Karpas-422 (cell line): ENCODE measurements at places on chromosomes 2 and 18. TPM values are rescaled to one million over a fixed set of nuclear protein-coding genes. Genes with fewer than 3 reads are reported as not detected.

DNA sequence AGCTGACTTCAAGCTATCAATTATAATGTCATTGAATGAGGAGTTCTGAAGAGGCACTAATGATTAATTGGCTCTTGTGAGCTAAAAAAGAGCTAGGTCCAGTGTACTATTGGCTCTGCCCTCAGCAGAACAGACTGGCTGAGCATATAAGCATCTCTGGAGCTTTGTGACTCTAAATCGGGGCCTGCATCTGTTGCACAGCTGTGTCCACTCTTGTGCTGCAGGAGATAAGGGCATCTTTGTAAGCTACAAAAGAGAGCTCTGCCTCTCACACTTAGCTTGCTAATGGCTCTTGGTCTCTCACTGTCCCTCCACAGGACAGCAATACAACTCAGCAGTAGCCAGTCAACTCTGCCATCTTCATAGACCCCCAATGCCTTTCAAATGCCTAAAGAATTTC lies 61.5 kb upstream of the L3MBTL4 start:
- H3K4me1 ChIP-seq = no peaks in the 10 kb centered on the region
- H3K36me3 ChIP-seq = no peaks in the 10 kb centered on the region
- no peak overlapping the region for H3K4me3 ChIP-seq
- H3K27ac ChIP-seq = no peak overlapping the region
- DNase-seq = no peak

DNA sequence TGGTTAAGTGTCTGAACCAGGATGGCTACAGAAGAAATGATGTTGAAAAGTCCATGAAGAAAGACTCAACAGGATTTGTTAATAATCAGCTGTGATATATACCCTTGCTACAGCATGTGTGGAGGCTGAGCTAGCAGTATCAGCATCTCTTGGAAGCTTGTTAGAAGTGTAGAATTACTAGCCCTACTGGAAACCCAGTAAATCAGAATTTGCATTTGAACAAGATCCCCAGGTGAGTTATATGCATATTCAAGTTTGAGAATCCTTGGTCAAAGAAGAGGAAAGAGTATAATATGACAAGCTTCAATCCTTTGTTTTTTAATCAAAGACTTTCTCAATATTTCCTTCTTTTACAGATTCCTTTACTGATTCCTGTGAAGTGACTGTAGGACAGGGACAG lies 109.0 kb upstream of the KCNJ3 start:
- no peaks in the 10 kb centered on the region for H3K4me1 ChIP-seq
- no peak for DNase-seq
- no peak overlapping the region for H3K27ac ChIP-seq
- no peak overlapping the region for H3K4me3 ChIP-seq
- H3K36me3 ChIP-seq = no peaks in the 10 kb centered on the region

DNA sequence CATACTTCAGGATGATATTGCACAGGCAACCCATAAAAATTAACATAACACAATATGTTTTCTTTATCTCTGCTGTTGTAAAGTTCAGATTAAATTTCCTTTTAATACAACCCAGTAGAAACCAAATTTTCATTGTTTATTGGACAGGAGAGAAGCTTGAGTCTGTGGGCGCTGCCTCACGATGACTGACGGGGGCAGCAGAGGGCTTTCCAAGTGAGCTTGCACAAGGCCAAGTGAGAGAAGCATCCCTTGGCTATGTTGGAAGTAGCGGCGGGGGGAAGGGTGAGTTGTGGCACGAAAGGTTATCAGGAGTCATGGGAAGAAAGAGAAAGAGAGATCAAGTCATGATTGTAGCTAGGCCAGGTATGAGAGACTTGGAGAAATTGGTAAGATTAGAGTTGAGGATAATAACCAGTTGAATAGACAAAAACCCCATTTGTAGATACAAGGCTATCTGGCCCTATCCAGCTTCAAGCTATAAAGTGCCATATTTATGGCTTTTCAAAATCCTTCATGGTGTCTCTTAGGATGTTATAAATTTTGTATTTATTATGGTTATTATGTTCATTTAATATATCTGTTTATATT lies 413.7 kb upstream of the FAM98A start:
- H3K36me3 ChIP-seq = no peaks in the 10 kb centered on the region
- H3K4me1 ChIP-seq = no peaks in the 10 kb centered on the region
- peak; percentile 83 for DNase-seq
- no peak overlapping the region for H3K27ac ChIP-seq
- no peak overlapping the region for H3K4me3 ChIP-seq
- H3K27me3 ChIP-seq = no peaks in the 10 kb centered on the region

DNA sequence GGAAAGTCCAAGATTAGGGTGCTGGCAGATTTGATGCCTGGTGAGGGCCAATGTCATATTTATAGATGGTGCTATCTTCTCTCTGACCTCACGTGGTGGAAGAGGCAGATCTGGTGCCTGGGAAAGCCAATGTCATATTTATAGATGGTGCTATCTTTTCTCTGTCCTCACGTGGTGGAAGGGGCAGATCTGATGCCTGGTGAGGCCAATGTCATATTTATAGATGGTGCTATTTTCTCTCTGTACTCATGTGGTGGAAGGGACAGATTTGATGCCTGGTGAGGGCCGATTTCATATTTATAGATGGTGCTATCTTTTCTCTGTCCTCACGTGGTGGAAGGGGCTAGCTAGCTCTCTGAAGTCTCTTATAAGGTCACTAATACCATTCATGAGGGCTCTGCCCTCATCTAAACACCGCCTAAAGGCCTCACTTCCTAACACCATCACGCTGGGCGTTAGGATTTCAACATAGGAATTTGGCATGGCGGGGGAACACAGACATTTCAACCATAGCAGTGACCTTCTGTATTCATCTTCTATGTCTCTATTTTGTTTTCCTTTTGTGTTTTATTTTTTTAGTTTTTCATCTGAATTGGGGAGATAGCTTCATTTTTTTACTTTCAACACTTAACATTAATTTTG lies 278.4 kb downstream of the SPAG16 start:
- H3K4me3 ChIP-seq = no peak overlapping the region
- no peaks in the 10 kb centered on the region for H3K36me3 ChIP-seq
- H3K4me1 ChIP-seq = no peaks in the 10 kb centered on the region
- no peak overlapping the region for H3K27ac ChIP-seq

DNA sequence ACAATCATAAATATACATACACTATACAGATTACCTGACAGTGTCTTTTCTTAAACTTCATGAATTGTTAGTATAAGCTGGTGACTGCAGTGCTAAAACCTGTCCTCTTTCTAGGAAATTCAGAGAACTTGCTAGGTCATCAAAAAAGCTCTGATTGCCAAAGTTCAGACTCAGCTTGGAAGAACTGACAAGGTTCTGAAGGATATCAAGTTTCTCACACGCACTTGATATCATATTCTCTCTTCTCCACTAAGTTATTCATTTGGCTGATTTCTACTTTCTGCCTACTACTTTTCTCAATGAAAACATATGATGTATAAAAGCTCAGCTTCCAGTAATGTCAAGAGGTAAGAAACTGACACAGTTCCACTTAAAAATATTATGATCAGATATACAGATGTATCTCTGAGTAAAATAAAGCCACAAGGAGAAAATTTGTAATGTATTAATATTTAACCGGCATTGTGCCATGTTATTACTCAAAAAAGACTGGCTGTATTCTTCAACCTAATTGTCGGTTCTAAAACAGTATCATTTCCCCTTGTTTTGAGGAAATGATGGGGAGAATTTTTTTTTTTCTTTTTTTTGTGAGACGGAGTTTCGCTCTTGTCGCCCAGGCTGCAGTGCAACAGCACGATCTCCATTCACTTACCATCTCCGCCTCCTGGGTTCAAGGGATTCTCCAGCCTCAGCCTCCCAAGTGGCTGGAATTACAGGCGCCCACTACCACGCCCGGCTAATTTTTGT lies 2.4 kb downstream of the OSBPL1A start:
- H3K27me3 ChIP-seq = no peaks in the 10 kb centered on the region
- no peak overlapping the region for H3K4me3 ChIP-seq
- H3K4me1 ChIP-seq = peaks cover 6% of the 10 kb centered on the region
- no peak overlapping the region for H3K27ac ChIP-seq
- no peak for DNase-seq
- H3K36me3 ChIP-seq = no peaks in the 10 kb centered on the region

The THSD7B gene
- not detected in 2 replicates for total RNA-seq

DNA sequence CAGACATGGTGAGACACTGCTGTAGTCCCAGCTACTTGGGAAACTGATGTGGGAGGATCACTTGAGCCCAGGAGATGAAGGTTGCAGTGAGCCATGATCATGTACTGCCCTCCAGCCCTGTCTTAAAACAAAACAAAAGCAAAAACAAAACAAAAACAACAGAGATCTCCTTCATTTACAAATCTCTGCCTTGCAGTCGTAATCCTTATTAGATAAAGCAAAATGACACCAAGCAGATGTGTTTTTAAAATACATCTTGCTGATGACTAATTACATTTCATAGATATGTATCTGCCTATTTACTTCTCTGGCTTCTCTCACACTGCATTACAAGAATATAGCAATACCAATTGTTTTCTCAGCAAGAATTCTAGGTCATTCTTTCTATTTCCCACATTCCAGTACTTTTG lies 22.8 kb downstream of the NFE2L2 start:
- H3K4me1 ChIP-seq = peaks cover 86% of the 10 kb centered on the region
- DNase-seq = no peak
- H3K27ac ChIP-seq = peak overlapping the region; percentile 95
- peaks cover 25% of the 10 kb centered on the region for H3K36me3 ChIP-seq
- H3K27me3 ChIP-seq = no peaks in the 10 kb centered on the region

GRCh38 chr2:63662028-63662804 lies 73.5 kb downstream of the MDH1 start:
- no peaks in the 10 kb centered on the region for H3K4me1 ChIP-seq
- DNase-seq = no peak
- no peak overlapping the region for H3K4me3 ChIP-seq
- H3K36me3 ChIP-seq = no peaks in the 10 kb centered on the region
- H3K27me3 ChIP-seq = no peaks in the 10 kb centered on the region

DNA sequence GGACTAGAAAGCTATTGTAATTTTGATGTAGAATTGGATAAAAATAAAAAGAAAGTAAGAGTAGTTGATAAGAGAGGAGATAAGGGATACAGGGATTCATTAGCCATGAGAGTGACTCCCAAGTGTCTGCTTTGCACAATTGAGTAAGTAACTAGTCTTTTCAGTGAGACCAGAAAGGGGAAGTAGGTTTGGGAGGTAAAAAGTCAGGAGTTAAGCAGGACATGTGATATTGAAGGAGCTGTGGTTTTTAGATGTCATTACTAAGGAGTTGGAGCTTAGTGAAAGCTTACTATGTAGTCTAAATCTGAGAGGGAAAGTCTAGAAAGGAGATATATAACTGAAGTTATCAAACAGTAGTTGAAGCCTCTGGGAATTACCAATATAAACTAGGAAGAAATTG lies 93.4 kb downstream of the SLC5A7 start:
- H3K36me3 ChIP-seq = no peaks in the 10 kb centered on the region
- no peaks in the 10 kb centered on the region for H3K27me3 ChIP-seq
- H3K4me1 ChIP-seq = no peaks in the 10 kb centered on the region

The GREB1L gene
- total RNA-seq = not detected in 2 replicates

- H3K27ac ChIP-seq = no peak overlapping the region
- no peaks in the 10 kb centered on the region for H3K4me1 ChIP-seq
- DNase-seq = no peak
- H3K27me3 ChIP-seq = no peaks in the 10 kb centered on the region
Measured at GRCh38 chr2:409523-409922, 121.6 kb upstream of the ALKAL2 start.

The PROKR1 gene
- not detected in 2 replicates for total RNA-seq

The LOXL3 gene
- total RNA-seq = 0.15 and 1.3 TPM in 2 replicates

DNA sequence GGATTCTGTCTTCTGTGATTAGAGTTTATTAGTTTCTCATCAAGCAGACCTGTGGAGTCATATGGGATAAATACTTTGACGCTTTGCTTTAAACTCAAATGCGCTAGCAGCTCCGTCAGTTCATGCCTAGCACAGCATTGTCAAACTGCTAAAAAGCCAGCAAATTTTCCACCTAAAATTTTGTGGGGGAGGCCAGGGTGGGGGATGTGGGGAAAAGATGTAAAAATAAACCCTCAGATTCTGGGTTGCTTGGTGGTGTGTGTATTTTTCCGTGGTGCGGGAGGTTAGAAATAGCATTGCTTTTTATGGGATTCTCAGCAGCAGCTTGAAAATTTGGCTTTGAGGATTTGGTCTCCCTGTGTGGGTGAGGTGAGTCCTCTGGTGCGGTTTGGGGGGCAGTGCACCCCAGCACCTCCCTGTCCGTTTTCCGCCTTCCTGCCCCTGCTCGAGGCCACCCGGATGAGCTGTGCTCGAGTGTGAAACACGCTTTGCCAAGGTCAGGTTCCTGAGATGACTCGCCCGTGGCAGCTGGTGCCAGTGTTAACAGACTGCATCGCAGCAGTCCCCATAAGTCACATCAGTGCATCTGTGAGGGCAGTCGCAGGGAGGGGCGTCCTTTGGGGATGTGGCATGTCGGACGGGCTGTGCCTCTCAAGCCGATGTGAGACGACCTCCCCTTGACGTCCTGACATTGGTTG lies 65.9 kb downstream of the LDLRAD4 start:
- no peak for DNase-seq
- H3K27ac ChIP-seq = no peak overlapping the region

GRCh38 chr2:34747643-34748042 lies 1148.5 kb upstream of the FAM98A start:
- no peak overlapping the region for H3K27ac ChIP-seq
- H3K4me1 ChIP-seq = no peaks in the 10 kb centered on the region
- no peak overlapping the region for H3K4me3 ChIP-seq
- H3K36me3 ChIP-seq = no peaks in the 10 kb centered on the region
- no peaks in the 10 kb centered on the region for H3K27me3 ChIP-seq
- no peak for DNase-seq

GRCh38 chr18:26325771-26326170 lies 99.5 kb downstream of the TAF4B start:
- no peaks in the 10 kb centered on the region; the same call in 1 of the 2 replicates for H3K4me1 ChIP-seq
- H3K27me3 ChIP-seq = no peaks in the 10 kb centered on the region
- DNase-seq = no peak
- peaks cover 55% of the 10 kb centered on the region for H3K36me3 ChIP-seq
- H3K27ac ChIP-seq = no peak overlapping the region
- H3K4me3 ChIP-seq = no peak overlapping the region

DNA sequence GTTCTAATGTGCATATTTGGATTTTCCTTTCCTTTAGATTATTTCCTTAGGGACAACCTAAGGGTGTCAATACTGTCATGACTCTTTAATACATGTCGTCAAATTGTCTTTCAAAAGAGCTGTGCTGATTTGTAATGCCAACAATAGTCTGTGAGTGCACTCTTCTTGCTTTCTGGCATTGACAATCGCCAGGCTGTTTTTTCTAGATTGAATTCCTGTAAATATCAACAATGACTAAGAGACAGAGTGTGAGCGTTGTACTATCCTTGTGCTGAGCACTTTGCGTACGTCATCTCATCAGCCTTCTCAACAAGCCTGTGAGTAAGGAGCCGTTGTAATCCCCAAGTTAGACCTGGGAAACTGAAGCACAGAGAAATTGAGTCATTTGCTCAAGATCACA lies 96.0 kb downstream of the ACOXL start:
- H3K4me3 ChIP-seq = no peak overlapping the region
- H3K36me3 ChIP-seq = no peaks in the 10 kb centered on the region
- H3K27me3 ChIP-seq = no peaks in the 10 kb centered on the region

- DNase-seq = no peak
- H3K36me3 ChIP-seq = no peaks in the 10 kb centered on the region
- H3K27me3 ChIP-seq = no peaks in the 10 kb centered on the region
- H3K4me1 ChIP-seq = peaks cover 2% of the 10 kb centered on the region
Measured at GRCh38 chr2:219490600-219491130, 8.0 kb upstream of the GMPPA start.
